Parietal lobe (tissue), 2 donors: ENCODE measurements at places on chromosomes 3 and 15. TPM values are rescaled to one million over a fixed set of nuclear protein-coding genes. Genes with fewer than 3 reads are reported as not detected.

The TNFSF10 gene
- total RNA-seq, result 2.2 TPM

The LRRIQ4 gene
- 0.63 TPM for total RNA-seq

The MAP1A gene
- total RNA-seq, result 48.2 TPM

The SERPINI2 gene
- total RNA-seq, result 2.2 TPM

The WDR48 gene
- 87.3 TPM for total RNA-seq

The FBXO40 gene
- not detected for total RNA-seq

The GHRL gene
- total RNA-seq, result not detected

The TEX55 gene
- not detected for total RNA-seq

The SLC15A2 gene
- 9.4 TPM for total RNA-seq

The GRK7 gene
- 0.31 TPM for total RNA-seq

The RTP3 gene
- not detected for total RNA-seq

The CPNE9 gene
- 0.31 TPM for total RNA-seq

The FGF7 gene
- 0.94 TPM for total RNA-seq

The AP3B2 gene
- total RNA-seq, result 104 TPM

The FSIP1 gene
- 13.8 TPM for total RNA-seq

The CDHR4 gene
- total RNA-seq, result not detected

The ACTC1 gene
- under 0.01 TPM for total RNA-seq

The C3orf49 gene
- total RNA-seq, result not detected

The ZNF80 gene
- total RNA-seq, result not detected

The CILP gene
- total RNA-seq, result 0.63 TPM

The GOLGA6L4 gene
- 9.4 TPM for total RNA-seq

The CEP19 gene
- total RNA-seq, result 5.6 TPM
